ENCODE measurements at places on chromosomes 7 and 10.

- no peak for DNase-seq
Observed at GRCh38 chr10:77315496-77316129, 322.0 kb downstream of the KCNMA1 start.

DNA sequence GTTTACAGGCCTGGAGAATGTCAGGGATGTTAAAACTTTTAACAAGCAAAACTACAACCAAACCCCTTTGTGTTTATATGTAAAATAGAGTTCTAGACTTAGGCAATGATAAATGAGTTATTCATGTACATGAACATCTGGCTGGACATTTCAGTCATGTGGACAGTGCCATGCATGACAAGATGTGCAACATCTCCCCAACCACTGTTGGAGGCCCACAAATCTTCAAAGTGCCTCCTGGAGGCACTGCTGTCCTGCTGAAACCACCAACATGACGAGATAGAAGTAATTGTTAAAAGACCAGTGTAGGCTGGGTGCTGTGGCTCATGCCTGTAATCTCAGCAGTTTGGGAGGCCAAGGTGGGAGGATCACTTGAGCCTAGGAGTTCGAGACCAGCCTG, 18.4 kb downstream of the PPIA start:
- no peak for DNase-seq

DNA sequence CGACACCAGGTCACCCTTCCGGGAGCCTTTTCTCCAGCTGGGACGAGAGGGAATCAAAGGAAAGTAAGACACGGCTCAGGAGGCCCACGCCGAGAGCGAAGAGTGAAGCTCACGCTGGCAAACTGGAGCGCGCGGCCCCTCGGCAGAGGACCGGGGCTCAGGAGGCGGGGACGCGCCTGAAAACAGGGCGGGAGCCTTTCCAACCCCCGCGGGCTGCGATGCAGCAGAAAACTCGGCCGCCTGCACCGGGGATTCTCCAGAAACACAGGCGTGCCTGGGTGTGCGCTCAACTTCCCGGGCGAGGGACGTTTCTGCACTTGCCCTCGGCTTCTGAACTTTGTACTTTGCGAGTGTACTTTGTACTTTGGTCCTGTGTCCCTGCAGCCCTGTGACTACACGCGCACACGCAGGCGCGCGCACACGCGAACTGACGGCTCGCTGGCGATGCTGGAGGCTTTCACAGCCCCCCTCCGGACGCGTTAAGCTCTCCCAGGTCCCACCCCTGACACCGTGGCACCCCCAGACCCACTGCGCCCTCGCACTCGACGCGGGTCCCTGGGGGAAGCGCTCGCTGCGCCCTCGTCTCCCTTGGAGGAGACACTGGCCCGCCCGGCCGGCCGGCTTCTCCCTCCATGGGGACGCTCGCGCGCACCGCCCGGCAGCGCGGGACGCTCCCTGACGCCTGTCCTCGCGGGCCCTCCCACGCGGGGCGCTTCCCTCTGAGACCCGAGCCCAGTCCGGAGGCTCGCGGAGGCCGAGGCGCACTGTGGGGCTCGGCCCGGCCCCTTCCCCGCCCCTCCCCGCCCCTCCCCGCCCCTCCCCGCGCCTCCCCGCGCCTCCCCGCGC, 588 bp upstream of the PAOX start:
- peak; percentile 66 for DNase-seq

DNA sequence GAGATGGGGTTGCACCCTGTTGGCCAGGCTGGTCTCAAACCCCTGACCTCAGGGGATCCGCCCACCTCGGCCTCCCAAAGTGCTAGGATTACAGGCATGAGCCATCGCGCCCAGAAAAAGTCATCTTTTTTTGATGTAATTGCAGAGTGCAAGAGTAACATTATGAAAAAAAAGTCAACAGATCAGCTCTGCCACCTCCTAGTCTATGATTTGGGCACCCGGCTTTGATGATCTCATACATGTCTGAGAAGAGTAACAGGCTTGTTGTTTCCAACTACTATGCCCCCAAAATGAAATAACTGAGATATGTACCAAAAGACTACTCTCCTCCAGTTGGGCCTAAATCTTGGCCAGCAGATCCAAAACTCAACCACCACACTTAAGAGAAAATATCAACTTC, 40.8 kb downstream of the VOPP1 start:
- no peak for DNase-seq

DNA sequence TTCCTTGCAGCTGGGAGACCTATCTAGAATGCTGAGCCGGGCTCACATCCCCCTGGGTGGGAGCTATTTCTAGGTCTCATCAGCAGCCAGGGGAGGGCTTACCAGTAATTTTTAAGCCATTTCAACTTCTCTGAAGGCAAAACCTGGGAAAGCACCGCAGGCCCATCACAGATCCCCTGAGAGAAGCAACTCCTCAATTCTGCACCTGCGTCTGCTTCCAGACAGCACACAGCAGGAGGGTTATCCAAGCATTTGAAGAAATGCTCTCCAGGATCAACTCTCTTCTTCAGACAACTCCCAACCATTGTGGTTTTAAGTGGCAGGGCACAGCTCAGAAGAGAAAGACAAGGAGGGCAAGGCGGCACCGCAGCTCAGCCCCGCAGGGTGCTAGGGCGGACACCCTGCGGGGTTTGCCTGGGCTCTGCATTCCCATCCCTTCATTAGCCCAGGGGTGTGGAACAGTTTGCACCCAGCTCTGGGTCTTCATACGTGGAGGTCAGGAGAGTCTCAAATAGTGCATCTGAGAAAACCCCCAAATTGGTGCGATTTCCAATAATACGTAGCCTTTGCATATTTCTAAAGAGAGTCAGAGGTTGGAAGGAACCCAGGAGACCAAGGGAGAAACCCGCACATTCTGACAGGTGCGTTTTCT, 618.7 kb downstream of the DNAJB6 start:
- DNase-seq = no peak

GRCh38 chr7:115221456-115221855, 299.6 kb downstream of the MDFIC start:
- DNase-seq = no peak

DNA sequence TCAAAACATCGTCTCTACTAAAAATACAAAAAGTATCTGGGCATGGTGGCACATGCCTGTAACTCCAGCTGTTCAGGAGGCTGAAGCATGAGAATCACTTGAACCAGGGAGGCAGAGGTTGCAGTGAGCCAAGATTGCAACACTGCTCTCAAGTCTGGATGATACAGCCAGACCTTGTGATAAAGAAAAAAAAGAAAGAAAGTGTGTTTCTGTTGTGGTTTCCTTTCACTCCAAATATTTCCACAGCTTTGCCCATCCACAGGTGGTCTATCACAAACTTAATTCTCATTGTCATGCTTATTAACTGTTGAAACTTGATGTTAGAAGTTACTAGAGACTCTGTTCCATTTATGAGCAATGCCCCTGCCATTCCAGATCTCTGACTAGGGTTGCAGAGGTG, 316.0 kb upstream of the SEMA3C start:
- no peak for DNase-seq

- peak; percentile 12 for DNase-seq
Observed at GRCh38 chr10:114925587-114926586, 12.1 kb upstream of the TRUB1 start.

DNA sequence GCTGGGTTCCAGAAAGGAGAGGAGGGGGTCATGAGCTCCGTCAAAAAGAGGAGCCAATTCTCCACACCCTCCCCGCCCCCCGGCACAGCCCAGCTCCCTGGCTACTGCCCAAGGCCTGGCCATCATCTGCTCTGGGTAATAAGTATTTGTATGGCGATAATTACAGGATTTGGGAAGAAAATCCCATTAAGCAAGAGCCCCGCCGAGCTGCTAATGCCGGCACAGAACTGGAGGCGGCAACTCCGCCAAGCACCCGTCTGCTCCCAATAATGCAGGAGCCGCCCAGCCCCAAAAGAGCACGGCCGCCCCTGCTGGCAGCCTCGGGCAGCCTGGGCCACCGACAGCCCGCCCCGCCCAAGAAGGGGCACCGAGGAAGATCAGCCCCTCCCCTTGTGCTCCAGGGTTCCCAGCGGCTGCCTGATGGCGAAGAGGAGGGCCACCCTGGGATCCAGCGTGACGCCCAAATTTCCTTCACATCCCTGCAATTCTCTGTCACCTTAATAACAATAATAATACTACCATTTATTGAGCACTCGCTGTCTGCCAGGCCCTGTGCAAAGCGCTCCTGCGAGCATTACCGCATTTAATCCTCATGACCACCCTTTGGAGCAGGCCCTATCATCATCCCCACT, 5.9 kb downstream of the SLIT1 start:
- no peak for DNase-seq

DNA sequence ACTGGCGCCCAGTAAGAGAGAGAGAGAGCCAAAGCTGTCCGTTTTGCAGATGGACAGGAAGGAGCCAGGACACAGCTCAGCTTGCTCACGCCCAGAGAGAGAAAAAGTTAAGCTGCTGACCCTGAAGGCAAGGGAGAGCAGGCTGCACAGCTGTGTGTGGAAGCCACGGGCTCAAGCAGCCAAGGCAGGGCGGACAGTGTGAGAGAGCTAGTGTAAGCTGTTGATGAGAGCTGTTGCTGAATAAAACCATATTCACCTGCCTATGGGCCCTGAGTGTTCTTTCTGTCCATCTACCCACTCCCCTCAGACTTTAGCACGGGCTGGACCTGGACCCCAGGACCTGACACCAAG, 5.4 kb downstream of the INMT start:
- no peak for DNase-seq

DNA sequence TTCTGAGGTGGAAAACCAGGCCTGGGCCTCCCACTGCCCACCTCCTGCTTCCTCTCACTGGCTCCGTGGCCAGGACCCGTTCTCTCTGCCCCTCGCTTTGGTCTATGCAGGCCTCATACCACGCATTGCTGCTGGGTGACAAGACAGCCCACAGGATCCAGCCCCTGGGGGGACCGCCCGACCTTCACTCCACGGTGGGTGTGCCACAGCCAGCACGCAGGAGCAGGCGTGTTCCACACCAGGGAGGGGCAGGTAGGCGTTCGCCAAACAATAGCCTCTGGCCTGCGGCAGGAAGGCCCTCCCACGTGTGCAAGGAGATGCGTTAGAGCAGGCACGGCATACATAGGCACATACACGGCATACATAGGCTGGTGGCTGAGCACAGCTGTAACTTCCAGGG, 233.4 kb downstream of the WDR37 start:
- no peak for DNase-seq

GRCh38 chr7:54757711-54758110, 1.3 kb downstream of the SEC61G start:
- DNase-seq = no peak

GRCh38 chr10:71272056-71272771, 46.8 kb upstream of the SLC29A3 start:
- no peak for DNase-seq

DNA sequence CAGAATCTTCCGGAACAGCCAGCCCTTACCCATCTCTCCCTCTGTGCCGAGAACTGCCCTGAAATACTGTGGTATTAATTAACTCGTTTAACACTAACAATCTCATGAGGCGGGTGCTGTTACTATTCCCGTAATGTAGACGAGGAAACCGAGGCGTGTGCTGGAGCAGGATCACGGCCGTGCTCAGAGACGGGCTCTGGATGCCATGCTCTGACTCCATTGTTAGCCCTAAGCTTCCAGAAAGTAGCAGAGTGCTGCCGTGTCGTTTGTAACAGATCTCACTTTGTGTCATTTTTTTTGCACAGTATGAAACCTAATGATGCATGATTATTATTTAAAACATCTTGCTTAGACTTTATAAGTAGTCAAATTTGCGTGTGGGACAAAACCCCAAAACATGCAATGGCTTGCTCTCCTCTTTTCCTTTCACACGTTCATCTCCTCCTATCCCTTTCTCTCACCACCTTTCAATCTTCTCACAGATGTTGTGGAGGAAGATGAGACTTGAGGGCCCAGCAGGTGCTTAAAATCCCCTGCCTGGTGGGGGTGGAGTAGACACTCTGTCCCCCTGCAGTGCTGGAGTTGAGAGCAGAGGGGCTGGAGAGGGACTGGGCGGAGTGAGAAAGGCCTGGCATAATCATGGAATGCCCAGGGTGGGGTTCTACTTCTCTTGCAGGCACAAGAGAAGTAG, 482 bp upstream of the ACTR3C start:
- DNase-seq = no peak

DNA sequence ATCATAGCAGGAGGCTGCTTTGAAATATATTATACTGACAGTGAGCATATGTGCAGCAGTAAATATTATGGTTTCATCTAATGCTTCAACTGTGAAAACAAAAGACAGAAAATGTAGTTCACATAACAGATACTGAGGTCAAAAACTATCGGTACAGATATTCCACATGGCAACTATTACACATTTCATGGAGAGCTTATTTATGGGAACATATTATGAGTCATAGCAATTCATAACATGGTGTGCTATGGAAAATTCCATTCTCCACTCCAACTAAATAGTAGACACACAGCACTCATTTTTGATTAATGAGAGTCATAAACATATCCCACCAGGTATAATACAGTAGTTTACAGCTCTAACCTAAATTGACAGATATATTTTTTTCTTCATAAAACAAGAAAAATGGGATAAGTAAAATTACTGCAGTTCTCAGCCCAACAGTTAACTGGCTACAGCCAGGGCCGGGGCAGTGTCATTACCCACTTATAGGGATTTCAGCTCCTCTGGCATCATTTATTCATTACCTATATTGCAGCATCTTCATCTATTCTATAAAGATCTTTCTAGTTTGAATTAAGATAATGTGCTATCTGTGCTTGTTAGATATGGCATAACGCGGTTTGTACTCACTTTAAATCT, 475.6 kb upstream of the KLF6 start:
- peak; percentile 42 for DNase-seq

DNA sequence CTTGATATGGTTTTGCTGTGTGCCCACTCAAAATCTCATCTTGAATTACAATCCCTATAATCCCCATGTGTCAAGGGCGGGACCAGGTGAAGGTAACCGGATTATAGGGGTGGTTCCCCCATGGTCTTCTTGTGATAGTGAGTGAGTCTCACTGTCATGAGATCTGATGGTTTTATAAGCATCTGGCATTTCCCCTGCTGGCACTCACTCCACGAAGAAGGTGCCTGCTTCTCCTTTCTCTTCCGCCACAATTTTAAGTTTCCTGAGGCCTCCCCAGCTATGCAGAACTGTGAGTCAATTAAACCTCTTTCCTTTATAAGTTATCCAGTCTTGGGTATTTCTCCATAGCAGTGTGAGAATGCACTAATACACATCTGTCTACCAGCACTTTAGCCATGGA, 109.5 kb upstream of the SDK1 start:
- DNase-seq = no peak

- DNase-seq = no peak
Observed at GRCh38 chr7:4137552-4137951, 544.5 kb upstream of the FOXK1 start.

GRCh38 chr7:37028909-37029440, 304.7 kb upstream of the AOAH start:
- DNase-seq = no peak
